Suppressor macrophage treated with lipopolysaccharide for 1 hour (primary cell): ENCODE measurements at places on chromosomes 5 and 9.
A peak's percentile ranks its signal among the peaks of the same experiment; 100 is the strongest.

DNA sequence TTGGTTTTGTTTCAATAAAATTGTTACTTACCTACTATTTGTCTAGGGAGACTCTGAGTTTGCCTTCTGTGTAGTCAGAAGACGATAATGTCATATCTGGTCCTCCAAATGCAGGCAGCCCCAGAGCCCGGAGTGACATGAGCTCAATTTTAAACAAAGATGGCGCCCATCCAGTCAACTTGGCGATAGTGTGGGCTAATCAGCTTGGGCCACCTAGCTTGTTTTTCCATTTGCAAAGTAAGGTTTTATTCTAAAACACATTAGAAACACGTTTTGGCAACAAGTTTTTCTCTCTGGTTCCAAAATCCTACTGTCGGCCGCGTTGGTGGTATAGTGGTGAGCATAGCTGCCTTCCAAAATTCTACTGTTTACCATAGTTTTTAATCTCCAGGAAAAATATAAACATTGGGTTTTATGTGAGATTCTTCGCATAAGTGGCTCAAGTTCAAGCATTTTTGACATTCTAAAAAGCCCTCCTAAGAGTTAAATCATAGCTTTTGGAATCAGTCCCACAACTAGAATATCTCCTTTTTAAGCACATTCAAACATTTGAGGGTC lies 13.2 kb downstream of the TSC1 start:
- no peak for DNase-seq

- DNase-seq, result no peak
Measured at GRCh38 chr5:113283558-113283957, 151.2 kb downstream of the TSSK1B start.

DNA sequence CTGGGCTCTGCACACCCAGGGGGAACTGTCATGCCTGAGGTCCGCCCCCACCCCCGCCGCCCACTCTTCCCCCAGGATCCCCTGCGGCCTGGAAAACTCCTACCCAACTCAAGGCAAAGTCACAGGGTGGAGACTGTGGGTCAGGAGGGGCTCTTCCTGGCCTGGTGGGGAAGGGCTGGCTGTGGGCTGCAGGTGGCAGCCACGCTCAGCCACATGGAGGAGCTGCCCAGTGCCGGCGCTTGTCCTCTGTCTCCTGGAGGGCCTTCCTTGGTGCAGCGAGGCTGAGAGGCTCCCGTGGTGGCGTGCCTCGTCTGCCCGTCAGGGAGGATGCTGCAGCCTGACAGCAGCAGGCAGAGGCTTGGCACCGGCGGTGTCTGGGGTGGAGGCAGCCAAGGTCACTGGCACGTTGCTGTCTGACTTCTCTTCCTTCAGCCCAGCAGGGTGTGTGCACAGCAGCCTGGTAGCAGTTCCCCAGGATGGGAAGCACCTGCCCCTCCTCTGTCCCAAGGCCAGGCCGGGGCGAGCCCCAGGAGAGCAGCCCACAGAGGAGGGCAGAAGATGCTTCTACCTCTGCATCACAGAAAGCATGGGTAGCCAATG lies 78.1 kb downstream of the ADAMTS2 start:
- no peak for DNase-seq

DNA sequence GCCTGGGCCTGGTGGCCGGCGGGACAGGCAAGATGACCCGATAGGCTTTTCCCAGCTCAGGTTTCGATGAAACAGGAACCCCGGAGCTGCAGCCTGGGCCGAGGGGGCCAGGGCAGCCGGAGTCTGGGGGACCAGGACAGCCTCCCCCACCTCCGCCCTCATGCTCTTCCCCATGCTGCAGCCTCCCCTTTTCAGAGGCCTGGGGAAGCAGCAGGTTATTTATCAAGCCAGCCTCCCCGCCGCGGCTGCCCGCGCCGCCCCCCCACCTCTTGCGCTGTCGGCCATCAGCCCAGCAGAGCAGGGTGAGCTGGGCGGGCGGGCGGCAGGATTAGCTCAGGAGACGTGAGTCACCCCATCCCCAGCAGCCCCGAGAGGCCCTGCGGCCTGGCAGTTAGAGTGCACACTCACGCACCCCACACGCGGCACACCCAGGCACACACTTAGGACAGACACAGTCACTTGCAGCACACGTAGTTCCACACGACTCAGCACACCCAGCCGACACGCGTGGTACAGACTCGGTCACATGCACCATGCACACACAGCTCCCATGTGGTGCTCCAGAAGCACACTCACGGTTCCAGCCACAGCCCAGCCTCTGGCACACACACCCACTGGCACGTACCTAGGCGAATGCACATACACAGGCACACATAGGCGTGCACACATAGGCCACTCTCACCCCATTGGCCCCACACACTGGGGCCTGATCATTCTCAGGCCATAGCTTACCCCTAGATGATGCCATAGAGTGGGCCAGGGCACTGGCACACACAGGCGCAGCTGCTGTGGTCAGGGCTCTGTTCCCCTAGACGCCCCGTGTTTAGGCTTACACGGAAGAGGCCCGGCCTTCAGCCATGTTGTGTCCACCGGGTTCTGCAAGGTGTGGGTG lies 13.0 kb downstream of the CXXC5 start:
- DNase-seq, result peak; percentile 96

DNA sequence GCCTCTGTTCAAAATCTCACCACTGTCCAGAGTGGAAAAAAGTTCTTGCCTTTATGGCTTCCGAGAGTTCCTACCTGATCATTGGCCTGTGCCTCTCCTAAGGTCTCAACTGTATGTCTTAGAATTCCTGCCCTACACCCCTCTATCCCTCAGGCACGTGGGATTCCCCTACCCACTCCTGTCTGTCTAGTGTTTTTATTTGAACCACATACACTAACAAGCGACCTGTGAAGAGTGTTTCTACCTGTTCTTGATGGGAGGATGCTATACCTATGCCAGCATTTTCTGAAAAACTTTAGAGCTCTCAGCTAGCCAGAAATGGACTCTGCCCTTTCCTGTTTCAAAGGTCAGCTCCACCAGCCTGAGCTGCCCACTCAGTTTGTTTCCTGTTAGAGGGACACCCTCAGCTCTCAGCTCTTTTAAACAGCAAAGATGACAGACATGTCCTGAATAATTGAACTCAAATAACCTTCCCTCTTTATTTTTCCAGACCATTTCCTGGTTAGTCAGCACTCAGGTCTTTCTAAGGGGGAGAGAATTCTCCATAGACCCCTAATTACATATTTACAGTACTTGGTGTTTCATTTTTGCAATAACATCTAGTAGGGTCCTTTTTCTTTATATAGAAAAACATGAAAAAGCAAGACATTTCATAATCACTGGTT lies 214.8 kb downstream of the AOPEP start:
- peak; percentile 21 for DNase-seq

GRCh38 chr5:129601576-129601975 lies 141.5 kb downstream of the ADAMTS19 start:
- DNase-seq, result no peak

GRCh38 chr5:56145106-56145505 lies 88.0 kb downstream of the ANKRD55 start:
- DNase-seq, result no peak

DNA sequence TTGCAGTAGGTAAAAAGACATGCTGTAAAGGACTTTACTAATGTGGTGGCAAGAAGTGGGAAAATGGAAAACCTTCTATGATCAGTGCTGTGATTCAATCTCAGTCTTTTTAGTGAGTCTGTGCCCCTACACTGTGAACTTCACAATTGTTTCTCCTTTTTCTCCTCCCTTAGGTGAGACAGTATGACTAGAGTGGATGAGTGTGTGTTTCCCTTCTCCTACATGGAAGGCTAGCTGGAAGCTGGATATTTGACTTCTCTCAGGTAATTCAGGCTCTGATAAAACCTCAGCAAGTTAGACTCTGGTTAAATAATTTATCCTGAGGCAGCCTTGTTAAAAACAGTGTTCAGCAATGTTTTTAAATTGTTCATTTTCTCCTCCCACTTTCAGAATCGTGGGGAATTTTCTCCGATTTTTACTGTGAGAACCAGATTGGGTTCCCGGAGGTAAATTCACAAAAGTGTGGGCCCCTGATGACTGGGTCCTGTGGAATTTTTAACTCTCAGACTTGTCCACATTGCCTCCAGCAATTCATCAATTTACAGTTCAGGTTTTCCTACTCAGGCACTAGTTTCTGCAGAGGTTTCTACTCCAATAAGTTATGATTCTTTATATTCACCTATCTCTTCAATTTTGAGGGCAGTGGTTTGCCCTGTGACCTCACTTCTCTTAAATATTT lies 149.1 kb upstream of the PIK3R1 start:
- no peak for DNase-seq

DNA sequence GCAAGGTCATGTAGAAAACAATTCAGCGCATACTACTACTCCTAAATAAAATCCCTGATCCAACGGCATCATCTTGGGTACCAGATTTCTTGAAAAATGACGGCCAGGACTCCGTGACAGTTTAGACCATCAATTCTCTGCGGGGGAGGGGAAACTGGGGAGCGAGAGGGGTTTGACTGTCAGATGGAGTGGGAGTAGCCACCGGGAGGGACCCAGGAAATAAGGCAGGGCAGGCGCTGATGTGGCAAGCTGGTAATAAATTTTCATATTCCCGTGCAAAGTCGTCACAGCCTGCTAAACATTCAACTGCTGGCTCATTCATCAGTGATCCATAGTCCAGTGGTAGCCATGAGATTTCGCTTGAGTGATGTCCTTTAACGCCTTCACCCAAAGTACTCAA lies 457 bp upstream of the CDH18 start:
- DNase-seq, result no peak
